GM23338 (cell line): ENCODE measurements at places on chromosomes 6 and 20. TPM values are rescaled to one million over a fixed set of nuclear protein-coding genes. Genes with fewer than 3 reads are reported as not detected.

DNA sequence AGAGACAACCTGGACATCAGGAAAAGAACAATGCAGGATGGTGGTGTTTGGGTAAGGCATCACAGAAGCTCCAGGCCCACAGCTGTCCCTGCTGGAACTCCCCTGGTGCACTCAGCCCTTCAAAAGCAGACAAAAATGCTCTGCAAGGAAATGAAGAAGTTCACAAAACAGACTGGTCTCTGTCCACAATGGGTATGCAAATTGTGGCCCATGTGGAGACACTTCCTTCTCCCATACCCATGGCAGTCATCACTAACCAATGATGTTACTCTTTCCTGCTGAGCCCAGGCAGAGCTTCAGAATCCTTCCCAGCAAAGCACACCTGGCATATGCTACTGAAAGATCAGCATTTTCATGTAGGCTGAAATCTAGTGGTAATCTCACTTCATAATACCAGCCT, 42.6 kb upstream of the PXDC1 start:
- no peak overlapping the region for H3K4me3 ChIP-seq
- peaks cover 6% of the 10 kb centered on the region for H3K4me1 ChIP-seq
- H3K36me3 ChIP-seq, result no peaks in the 10 kb centered on the region

GRCh38 chr20:20353576-20353975, 14.3 kb upstream of the INSM1 start:
- DNase-seq, result no peak
- H3K4me1 ChIP-seq, result no peaks in the 10 kb centered on the region
- H3K27me3 ChIP-seq, result no peaks in the 10 kb centered on the region
- H3K4me3 ChIP-seq, result no peak overlapping the region

DNA sequence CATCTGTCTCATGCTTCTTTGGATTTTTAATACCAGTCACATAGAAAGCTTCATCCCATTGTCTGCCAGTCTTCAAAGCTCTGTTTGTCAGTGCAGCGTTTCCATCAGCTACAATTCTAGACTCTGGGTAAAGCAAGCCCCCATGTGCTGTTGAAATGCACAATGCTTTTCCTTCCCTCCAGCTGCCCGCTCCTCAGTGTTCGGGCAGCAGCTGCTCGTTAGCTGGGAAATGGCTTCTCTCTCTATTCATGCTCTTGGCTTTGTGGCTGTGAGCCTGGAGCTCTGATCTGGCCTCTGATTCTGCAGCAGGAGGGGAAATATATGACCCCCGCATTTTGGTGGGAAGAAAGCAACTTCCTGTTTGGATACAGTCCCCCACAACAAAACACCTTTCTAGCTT, 213.0 kb upstream of the CDYL start:
- no peaks in the 10 kb centered on the region for H3K36me3 ChIP-seq
- no peak for DNase-seq
- no peak overlapping the region for H3K4me3 ChIP-seq

DNA sequence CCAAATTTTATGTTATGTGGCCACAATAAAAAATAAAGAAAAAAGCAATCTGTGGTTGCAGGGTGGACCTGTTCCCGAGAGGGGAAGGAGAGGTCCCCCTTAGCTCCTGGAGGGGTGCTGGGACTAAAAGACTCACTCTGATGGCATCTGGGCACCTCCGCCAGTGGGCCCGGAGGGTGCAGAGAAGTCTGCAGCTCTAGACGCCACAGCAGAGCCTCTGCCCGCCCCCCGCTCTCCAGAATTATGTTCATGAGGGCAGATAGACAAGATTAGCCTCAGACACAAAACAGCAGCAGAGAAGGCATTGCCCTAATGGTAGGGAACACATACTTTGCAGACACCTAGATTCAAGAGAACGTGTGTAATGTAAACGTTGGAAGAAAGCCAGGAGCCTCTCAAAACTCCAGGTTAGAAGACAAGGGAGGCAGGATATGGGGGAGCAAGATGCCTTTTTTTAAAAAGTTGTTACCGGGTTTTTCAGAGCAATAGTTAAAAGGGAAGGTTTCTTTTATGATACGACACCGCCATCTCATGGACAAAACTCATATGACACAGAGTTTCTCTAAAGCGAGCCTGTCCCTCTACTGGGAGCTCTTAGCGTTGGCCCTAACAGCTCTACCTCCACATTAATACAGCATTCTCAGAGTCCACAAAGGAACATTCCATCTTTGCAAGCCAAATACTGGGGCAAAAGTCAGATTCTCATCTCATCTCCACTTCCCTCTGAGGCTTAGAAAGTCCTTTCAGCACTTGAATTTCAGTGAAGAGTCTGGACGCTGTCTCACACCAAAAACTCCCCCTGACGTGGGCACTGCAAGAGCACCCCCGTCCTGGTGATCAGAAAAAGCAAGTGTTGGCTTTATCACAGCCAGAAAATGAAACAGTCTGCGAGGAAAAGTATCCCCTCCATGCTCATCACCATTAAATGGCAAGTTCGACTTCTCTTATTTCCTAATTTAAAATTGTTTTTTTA, 47.2 kb downstream of the FOXF2 start:
- H3K36me3 ChIP-seq, result no peaks in the 10 kb centered on the region
- DNase-seq, result peak; percentile 93
- no peak overlapping the region for H3K27ac ChIP-seq

DNA sequence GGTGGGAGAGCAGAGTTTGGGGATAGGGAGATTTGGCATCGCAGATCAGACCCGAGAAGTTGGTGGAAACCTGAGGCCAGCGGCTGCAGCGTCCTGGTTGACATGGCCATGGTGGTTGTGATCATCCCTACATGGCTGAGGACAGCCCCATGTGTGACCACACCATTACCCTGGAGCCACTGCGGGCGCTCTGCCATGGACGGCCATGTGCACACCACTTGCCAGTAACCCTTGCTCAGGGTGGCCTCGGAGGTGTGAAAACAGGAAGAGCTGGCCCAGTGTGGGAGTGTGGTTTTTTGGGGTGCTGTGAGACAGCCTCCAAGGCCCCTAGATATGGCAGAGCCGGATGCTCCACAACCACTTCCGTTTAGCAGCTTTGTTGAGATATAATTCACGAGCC, 64.4 kb downstream of the TMEM242 start:
- no peaks in the 10 kb centered on the region for H3K4me1 ChIP-seq
- no peaks in the 10 kb centered on the region for H3K36me3 ChIP-seq
- no peak overlapping the region for H3K27ac ChIP-seq
- DNase-seq, result no peak

GRCh38 chr6:27140999-27141528, 106.4 kb upstream of the PRSS16 start:
- DNase-seq, result no peak
- H3K27ac ChIP-seq, result peak overlapping the region; percentile 61; the same call in 1 of the 2 replicates
- H3K4me3 ChIP-seq, result peak overlapping the region; percentile 85
- H3K4me1 ChIP-seq, result peaks cover 27% of the 10 kb centered on the region
- H3K27me3 ChIP-seq, result no peaks in the 10 kb centered on the region
- H3K36me3 ChIP-seq, result no peaks in the 10 kb centered on the region

GRCh38 chr6:146381486-146381885, 162.1 kb upstream of the RAB32 start:
- no peaks in the 10 kb centered on the region for H3K4me1 ChIP-seq
- H3K27me3 ChIP-seq, result no peaks in the 10 kb centered on the region
- no peak overlapping the region for H3K27ac ChIP-seq
- no peaks in the 10 kb centered on the region for H3K36me3 ChIP-seq
- peak; percentile 50 for DNase-seq

PRIM2 gene
- 65.3 and 75.2 TPM in 2 replicates for total RNA-seq

THEMIS gene
- not detected in 2 replicates for total RNA-seq

TSBP1 gene
- not detected in 2 replicates for total RNA-seq

PSORS1C2 gene
- not detected in 2 replicates for total RNA-seq

JPH2 gene
- total RNA-seq, result 0.78 and 1.1 TPM in 2 replicates
